ENCODE measurements at places on chromosomes 12 and 14.

GRCh38 chr14:65173973-65174693 is 71.8 kb upstream of the MAX start:
- no peak for DNase-seq

- no peak for DNase-seq
These were observed 75.8 kb upstream of the HOXC13 start for GRCh38 chr12:53862831-53863230.

DNA sequence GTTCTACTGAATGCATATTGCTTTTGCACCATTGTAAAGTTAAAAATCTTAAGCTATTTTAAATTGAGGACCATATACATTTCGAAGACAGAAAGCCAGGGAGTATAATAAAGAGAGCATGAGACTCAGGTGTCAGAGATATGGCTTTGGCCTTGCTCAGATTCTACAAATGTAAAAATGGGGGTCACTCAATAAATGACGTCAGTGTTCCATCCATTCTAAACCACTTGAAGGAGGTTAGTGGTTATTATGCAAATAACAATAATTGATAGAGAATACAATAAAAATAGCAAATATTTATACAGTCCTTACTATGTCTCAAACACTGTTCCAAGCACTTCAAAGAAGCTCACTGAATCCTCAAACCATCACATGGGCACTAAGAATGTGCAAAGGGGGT is 20.1 kb downstream of the RTN1 start:
- no peak for DNase-seq

- no peak for DNase-seq
These were observed 85.0 kb upstream of the GTF2A1 start for GRCh38 chr14:81305743-81306142.

- no peak for DNase-seq
These were observed 42.1 kb downstream of the C14orf132 start for GRCh38 chr14:96081224-96081623.

- DNase-seq = no peak
These were observed 73.5 kb downstream of the RIN3 start for GRCh38 chr14:92586963-92587699.

- DNase-seq = no peak
These were observed 172.0 kb downstream of the C12orf75 start for GRCh38 chr12:105502426-105502930.

- no peak for DNase-seq
These were observed 177.2 kb upstream of the NEDD1 start for GRCh38 chr12:96729886-96730285.

GRCh38 chr14:54121466-54122027 is 164.9 kb upstream of the BMP4 start:
- no peak for DNase-seq

DNA sequence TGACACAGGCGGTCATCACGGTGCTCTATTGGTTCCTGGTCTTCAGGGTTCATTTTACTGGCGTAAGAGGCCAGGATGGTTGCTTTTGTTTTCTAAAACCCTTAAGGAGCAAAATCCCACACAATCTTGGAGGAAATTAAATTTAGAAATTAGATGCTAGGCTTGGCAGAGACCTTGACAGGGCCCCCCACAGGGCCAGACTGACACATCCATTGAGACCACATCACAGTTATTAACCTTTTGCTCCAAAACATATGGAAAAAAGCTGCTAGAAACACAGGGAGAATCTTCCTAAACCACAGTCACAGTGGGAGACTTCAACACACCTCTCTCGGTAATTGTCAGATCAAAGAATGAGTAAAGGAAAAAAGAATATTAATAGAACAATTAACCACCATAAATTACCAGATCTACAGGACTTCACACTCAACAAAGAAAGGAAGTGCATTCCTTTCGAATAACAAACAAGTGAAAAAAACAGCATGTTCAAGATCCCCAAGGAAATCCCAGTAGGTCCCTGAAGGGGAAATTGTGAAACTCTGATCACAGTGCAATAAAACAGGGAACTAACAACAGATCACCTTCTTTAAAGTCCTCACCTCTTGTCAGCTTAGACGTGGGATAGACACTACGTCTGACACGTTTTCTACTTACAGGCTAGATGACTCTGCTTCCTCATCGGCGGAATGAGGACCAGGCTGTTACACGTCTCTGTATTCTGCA is 40.2 kb upstream of the TMEM179 start:
- DNase-seq = no peak

DNA sequence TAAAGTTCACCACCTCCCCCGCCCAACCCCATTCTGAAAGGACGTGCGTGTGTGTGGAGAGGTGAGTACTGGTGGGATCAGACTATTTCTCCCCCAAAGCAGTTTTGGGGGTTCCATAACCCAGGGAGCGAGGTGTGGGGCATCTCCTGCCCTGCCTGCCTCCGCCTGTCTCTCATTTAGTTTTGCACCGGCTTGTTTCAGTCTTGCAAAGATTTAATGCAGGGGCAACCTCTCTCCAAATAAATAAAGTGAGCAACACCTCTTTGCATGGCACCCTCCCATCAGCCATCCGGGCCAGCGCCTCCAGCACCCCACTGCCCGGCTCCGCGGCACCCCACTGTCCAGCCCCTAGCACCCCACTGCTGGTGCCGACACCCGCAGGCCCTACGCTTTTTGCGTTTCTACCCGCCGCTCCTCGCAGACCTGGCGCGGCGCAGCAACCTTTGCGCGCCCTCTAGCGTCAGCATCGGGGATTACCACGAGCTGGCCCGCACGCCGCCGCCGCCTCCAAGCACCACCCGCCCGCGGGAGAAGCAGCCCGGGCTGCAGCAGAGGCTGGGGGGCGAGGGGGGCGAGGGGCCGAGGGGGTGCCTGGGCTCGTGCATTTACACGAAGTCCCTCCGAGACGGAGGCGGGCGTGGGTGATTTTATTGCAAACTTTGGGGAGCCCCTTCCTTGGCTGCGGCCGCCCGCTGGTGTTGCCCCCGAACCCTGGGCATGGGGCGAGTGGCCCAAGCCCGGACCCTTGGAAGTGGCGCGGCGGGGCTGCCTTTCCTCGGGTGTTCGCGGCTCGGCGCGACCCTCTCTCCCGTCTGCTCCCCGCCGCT is 55.8 kb upstream of the VRK1 start:
- DNase-seq = no peak

- DNase-seq = no peak
These were observed 115.6 kb downstream of the LRIG3 start for GRCh38 chr12:58804749-58805148.

- DNase-seq = no peak
These were observed 349.7 kb upstream of the DIO2 start for GRCh38 chr14:80560800-80561657.

DNA sequence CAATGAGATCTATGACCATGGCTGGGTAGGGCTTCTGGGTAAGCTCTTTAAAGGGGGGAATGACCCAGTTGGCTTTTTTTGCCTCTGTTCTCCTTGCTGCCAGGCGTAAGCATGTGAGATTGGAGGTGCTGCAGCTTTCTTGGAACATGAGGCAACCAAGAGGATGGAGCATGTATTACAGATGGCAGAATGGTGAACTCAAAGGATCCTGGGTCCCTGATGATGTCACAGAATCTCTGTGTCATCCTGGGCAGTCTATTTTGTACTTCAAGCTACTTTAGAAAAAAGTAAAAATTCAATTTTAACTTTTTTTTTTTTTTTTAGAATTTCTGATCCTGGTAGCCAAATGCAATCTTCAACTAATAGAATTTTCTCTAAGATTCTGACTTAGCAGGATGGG is 8.0 kb downstream of the KRT82 start:
- no peak for DNase-seq

- DNase-seq = no peak
These were observed 44.1 kb upstream of the TBX5 start for GRCh38 chr12:114450019-114450418.

- DNase-seq = no peak
These were observed 67.0 kb upstream of the BEGAIN start for GRCh38 chr14:100654025-100654813.

DNA sequence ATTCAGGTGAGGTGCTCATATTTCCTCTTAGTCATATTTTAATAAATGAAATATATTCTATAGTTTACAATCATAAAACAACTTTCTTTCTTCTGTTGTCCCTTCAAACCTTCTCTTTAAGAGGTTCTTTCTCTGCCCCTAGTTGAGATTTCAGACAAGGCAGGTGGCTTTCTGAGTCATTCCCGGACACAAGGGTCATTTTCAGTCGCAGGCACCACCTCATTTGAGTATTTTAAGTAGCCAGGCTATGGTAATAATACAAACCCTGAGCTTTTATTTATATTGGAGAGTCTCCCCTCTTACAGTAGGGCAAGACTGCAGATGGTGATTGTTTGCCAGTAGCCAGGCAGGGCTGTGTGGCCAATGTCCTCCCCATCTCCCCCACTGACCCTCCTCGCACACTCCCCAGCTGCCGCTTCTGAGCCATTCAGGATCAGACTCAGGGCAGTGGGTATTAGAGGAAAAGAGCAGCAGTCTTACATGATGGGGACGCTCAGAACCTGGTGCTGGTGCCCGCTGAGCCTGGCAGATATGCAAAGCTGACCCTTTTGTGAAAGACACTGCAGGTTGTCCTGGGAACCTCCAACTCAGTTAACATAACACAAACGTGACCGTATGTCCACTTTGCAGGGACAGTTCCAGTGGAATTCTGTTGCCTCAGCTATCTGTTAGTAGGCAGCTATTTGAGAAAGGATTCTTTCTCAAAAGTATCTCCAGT is 101.1 kb upstream of the BCL2L14 start:
- no peak for DNase-seq

GRCh38 chr12:124509676-124510300 is 57.6 kb downstream of the NCOR2 start:
- DNase-seq = no peak

DNA sequence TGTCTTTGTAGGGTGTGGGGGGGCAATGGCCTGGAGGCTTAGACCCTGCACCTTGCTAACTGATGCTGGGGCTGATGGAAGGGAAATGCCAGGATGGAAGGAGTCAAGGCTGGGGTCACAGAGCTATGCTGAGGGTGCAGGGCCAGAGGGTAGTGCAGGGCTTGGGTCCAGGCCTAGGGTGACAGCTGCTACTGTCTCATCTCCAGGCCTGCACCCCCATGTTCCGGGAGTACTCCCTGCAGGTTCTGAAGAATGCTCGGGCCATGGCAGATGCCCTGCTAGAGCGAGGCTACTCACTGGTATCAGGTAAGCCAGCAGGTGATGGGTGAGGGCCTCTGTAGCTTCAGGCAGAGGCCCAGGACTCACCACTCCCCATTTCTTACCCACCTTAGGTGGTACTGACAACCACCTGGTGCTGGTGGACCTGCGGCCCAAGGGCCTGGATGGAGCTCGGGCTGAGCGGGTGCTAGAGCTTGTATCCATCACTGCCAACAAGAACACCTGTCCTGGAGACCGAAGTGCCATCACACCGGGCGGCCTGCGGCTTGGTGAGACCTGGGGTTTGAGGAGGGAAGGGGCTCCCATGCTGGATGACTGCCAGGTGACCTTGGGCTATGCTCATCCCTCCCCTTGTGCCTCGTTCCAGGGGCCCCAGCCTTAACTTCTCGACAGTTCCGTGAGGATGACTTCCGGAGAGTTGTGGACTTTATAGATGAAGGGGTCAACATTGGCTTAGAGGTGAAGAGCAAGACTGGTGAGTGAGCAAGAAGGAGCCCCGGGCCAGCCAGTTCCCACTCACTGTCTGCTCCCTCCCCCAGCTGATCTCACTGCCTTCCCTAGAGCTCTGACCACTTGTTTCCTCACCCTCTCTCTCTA is 4.1 kb downstream of the SHMT2 start:
- DNase-seq = no peak

DNA sequence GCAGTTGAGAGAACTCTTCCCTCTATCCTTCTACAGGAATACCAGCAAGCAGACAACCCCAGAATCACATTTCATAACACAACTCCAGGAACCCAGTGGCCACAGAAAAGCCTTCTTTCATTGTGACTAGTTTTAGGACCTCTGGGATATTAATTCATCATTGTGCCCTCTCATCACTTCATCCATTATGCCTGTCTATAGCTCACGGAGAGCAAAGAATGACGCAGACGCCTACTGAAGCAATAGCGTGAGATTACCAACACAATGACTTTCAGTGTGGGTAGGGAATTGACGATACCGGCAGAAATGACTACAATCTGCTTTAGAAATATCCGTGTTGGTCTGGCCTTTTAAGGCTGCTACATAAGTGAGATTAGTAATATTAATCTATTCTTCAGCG is 158.1 kb upstream of the FOXG1 start:
- DNase-seq = no peak

DNA sequence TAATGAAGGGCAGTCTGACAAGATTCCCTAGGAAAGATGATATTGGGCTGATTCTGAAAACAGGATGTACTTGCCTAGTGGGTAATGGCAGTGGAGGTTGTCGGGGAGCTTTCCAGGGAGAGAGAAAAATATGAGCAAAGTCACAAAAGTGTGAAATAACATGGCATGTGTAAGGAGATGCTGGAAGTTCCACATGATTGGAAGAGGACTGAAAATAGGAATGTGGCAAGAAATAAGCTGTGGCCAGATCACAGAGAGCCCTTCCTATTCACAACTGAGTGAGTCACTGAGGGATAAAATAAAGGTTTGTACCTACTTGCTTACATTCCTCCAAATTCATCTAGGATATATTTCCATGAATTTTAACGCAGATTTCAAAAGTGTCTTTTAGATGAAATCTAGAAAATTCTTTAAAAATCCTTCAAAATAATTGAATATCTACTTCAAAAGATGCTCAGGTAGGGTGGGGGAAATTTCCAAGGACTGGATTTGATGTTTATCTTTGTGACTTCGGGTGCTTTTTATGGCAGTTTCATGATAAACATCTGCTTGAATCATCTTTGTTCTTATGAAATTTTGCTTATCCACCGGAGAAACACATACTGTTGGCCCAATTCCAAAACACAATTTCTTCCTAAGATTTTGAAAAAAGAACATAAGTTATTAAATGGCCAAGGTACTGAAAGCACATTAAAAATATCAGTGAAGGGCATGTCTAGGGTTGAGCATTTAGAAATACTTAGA is 36.3 kb upstream of the SLC2A13 start:
- DNase-seq = no peak

GRCh38 chr14:73725116-73726024 is 11.2 kb upstream of the PNMA1 start:
- DNase-seq = no peak

DNA sequence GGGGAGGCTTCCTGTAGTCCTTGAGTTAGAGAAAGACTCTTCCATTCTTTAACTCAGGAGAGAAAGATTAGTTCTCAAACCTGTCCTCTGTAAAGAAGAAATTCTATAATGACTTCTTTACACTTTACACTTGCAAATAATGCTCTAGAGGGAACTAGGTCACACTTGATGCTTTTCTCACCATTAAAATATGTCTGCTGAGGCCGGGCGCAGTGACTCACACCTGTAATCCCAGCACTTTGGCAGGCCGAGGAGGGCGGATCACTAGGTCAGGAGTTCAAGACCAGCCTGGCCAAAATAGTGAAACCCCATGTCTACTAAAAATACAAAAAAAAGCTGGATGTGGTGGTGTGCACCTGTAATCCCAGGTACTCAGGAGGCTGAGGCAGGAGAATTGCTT is 6.3 kb downstream of the NTN4 start:
- no peak for DNase-seq
